ENCODE measurements at places on chromosomes 7 and 10.

- DNase-seq: no peak
Observed at GRCh38 chr10:128958834-128959690, 508.0 kb upstream of the MGMT start.

GRCh38 chr10:110137142-110137545, 70.3 kb upstream of the MXI1 start:
- peak; percentile 39 for DNase-seq

- no peak for DNase-seq
Observed at GRCh38 chr7:50359995-50360925, 55.7 kb downstream of the IKZF1 start.

GRCh38 chr7:67847092-67847787, 850.6 kb downstream of the TYW1 start:
- DNase-seq: no peak

GRCh38 chr7:156897673-156898072, 4.7 kb upstream of the LMBR1 start:
- no peak for DNase-seq

DNA sequence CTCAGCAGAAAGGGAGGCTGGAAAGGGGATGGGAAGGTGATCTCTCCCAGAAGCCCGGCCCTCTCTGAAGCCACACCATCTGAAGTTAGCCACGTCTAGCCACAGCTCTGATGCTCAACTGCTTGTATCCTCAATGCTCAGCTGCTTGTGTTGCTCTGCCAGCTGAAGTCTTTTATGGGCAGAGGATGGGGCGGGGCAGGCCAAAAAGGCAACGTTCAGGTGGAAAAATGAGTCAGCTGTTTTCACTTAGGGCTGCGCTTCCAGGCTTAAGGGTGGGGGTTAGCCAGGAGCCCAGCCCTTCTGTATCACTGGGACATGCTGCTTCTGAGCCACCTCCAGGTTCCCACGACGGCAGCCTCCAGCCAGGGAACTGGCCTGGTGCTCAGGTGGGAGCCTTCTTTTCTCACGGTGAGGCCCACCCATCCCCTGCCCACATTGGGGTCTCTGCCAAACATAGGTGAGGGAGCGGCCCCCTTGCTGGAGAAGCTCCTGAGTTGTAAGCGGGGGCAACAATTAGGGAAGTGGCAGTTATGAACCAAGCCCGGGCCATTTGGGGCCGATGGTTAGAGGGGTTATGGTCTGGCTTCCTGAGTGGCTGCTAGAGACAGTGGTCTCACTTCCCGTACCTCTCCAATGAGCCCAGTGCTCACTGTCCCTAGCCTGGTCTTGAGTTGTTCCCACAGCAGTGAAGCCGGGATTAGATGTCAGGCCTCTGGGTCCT, 44.9 kb upstream of the CNPY1 start:
- DNase-seq: no peak

- no peak for DNase-seq
Observed at GRCh38 chr10:71999360-72000072, 35.3 kb downstream of the CHST3 start.

DNA sequence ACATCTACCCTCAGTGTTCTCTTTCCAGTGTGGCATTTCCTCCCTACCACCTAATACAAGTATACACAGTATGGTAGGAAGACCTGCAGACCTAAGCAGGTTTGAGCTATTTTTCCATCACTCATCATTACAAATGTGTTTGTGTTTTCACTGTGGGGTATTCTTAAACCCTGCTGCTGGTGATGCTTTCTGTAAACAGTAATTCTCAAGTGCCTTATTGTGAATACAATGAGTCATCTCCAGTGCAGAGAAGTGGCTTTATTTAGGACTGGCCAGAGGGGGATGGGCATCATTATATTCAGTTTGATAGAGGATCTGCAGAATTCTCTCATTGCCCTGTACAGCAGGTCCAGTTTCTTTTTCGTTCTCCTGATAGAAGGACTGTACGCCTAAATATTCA, 63.7 kb downstream of the GRM8 start:
- no peak for DNase-seq

DNA sequence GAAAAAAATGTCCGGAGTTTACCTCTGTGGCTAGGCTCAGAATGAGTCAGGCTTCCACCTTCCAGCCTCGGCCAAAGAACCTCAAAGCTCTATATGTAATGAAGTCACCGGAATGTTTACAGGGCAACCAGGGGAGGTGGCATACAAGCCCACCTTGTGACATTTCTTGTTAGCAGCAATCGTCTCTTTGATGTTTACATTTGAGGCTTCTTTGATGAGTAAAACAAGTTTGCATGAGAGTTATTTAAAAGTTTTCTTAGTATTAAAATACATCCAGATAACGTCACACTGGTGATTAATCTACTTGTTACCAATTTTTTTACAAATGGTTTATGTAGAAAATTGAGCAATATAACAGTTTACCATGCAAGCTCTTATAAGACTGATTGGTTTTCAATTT, 133.1 kb upstream of the ADAM12 start:
- no peak for DNase-seq

GRCh38 chr10:58742141-58742540, 229.5 kb downstream of the BICC1 start:
- DNase-seq: no peak

GRCh38 chr7:128876127-128876526, 13.5 kb downstream of the ATP6V1F start:
- DNase-seq: no peak

GRCh38 chr10:55742487-55742886, 618.6 kb downstream of the ZWINT start:
- no peak for DNase-seq

- no peak for DNase-seq
Observed at GRCh38 chr7:46071601-46072000, 150.5 kb upstream of the IGFBP3 start.

- DNase-seq: no peak
Observed at GRCh38 chr7:16636555-16637101, 8.9 kb downstream of the ANKMY2 start.

GRCh38 chr10:15096661-15097010, 519 bp upstream of the RPP38 start:
- no peak for DNase-seq

DNA sequence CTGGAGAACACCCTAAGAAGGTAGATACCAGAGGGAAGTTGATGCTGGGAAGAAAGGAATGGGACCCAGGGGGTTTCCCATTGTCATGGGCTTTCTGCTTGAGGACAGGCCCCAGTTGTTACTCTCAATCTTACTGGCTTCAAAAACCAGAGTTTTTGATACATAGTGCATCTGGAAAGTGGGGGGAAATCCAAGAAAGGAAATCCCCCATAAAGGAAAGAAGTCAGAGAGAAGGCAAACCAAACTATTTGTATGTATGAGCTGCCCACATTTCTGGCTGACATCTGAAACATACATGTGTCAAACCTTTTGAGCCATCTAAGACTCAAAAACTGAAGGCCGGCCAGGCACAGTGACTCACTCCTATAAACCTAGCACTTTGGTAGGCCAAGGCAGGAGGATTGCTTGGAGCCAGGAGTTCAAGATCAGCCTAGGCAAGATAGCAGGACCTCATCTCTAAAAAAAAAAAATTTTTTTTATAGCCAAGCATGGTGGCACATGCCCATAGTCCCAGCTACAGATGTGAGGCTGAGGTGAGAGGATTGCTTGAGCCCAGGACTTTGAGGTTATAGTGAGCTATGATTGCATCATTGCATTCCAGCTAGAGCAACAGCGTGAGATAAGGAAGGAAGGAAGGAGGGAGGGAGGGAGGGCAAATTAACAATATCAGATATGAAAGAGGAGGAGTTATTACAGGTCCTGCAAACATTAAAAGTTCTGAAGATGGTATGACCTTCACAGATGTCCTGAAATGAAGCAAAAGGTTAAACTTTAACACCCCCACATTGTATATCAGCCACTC, 6.7 kb upstream of the COA1 start:
- peak; percentile 70 for DNase-seq

GRCh38 chr7:44898039-44898438, 12.7 kb upstream of the PURB start:
- no peak for DNase-seq

DNA sequence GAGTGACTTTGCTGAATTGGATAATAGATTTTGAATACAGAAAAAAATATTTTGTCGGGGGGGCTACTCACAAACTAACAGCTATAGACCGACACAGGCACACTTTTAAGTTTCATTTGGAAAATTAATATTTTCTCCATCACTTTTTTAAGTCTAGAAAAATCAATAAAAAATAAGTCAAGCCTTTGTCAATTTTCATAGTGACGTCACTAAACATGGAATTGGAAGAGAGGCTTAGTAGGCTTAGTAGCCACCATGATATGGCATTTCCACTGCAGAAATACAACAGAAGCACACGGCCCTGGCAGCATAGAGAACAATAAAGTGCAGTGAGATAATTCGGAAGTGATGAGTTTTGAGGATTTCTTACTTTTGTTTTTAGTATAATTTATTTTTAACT, 357.2 kb downstream of the RPS24 start:
- DNase-seq: no peak

GRCh38 chr7:84446991-84447480, 252.4 kb upstream of the SEMA3A start:
- DNase-seq: no peak

DNA sequence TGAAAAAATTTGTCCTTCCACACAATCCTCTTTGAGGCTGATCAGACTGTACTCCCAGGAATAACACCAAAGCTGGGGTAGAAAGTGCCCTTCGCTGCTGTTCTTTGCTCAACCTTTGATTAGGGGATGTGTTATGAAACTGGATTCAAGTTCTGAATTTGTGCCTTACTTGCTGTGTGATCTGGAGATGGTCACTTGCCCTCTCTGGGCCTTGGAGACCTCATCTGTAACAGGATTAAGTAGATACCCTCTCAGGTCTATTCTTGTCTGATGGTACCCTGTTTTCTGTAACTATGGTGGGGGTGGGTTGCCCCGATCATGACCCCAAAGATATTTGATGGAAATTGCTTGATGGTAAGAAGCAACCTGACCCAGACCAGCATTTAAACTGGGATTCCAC, 368.5 kb downstream of the PLXNA4 start:
- DNase-seq: no peak

GRCh38 chr7:132424821-132425724, 151.2 kb downstream of the PLXNA4 start:
- no peak for DNase-seq

- no peak for DNase-seq
Observed at GRCh38 chr10:71842856-71843686, 8.0 kb downstream of the PSAP start.

- no peak for DNase-seq
Observed at GRCh38 chr10:3067118-3067858, at the start of gene PFKP. Gene PFKP, plus strand, starts transcription at chr10:3067548. Its CDS starts 48 bp downstream, at chr10:3067596.

DNA sequence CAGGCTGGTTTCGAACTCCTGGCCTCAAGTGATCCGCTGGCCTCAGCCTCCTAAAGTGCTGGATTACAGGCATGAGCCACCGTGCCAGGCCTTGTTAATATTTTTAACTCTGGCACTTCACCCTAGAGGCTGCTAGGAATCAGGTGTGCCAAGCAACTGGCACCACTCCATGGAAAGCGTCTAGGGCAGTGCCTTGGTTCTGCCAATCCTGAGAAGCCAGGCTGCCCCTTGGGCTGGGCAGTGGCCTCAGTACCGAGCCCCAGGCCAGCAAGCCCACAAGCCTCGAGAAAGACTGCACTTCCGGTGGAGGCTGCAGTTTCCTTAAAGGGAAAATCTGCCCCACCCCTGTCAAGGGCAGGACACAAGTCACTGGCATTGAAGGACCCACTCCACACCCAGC, 11.3 kb downstream of the ALKBH4 start:
- DNase-seq: no peak

DNA sequence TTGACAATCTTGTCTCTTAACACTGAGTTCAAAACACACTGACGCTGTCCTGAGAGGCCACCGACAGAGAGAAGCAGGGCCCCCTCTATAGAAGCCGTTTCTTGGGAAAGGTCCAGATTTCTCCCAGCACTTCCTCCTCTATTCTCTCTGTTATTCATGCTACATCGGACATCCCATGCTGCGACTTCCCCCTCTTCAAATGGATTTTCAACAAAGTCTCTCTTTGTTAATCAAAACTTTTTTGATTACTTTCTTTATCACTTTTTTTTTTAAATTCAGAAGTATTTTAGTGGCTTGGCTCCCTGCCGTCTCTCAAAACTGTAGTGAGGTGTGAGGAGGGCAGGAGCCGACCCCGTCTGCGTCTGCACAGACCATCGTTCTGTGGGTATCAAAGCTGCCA, 298.9 kb upstream of the PITRM1 start:
- no peak for DNase-seq

- no peak for DNase-seq
Observed at GRCh38 chr7:86301301-86301700, 342.4 kb upstream of the GRM3 start.

DNA sequence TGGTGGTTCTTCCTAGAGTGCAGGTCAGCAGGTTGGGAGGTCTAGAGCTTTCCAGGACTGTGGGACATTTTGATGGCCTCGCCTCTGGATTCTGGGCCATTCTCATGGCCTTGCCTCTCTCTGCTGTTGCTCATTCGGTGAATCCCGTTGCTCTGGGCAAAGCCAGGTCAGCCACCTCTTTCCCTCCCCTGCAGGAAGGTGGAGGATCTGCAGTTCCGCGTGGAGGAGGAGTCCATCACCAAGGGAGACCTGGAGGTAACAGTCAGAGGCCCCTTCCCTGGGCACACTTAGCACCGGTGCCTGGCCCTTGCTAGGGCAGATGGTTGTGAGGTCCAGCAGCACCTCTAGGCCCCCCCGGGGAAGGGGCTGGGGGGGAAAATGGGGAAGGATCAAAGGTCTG, 74.9 kb downstream of the CLIP2 start:
- DNase-seq: no peak

DNA sequence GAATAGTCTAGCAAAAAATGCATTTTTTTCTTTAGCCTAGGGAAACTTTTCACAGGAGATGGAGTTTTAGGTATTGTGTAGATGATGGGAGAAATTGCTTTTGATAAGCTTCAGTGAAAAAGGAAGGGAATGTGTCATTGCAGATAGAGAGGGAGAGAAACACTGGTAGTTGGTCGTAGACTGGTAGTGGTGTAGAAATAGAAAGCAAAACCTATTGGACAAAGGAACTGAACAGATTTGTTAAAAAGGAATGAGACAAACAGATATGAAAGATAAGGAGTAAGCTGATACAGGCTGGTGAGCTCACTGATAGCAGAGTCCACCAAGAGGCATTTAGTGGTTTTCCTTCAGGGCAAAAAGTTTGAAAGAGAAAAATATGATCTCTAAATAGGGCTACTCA, 94.3 kb downstream of the ZEB1 start:
- DNase-seq: no peak

- DNase-seq: no peak
Observed at GRCh38 chr7:73905360-73905759, 44.4 kb downstream of the TMEM270 start.

DNA sequence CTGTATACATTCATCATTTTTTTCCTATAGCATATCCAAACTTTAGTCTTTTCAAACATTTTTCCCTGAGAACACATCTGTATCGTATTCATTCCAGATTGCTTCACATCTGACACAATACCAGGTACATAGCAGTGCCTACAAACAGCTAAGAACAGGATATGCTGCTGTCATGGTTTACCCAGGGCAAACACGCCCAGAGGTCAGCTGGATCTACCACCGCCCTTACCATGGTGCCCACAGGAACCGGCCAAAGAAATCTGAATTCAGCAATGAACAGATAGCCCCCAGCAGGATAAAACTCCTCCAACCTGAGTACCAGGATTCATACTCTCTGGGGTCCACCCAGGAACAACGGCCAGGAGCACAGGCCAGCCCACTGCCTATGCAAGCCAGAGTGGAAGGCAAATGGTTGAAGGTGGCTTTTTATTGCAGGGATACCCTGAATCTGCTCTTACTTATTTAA, 43.0 kb downstream of the TNS3 start:
- no peak for DNase-seq

Data from CMK (cell line).